Suppressor macrophage treated with lipopolysaccharide for 4 hours (primary cell): ENCODE measurements at places on chromosomes 6 and 20.

DNA sequence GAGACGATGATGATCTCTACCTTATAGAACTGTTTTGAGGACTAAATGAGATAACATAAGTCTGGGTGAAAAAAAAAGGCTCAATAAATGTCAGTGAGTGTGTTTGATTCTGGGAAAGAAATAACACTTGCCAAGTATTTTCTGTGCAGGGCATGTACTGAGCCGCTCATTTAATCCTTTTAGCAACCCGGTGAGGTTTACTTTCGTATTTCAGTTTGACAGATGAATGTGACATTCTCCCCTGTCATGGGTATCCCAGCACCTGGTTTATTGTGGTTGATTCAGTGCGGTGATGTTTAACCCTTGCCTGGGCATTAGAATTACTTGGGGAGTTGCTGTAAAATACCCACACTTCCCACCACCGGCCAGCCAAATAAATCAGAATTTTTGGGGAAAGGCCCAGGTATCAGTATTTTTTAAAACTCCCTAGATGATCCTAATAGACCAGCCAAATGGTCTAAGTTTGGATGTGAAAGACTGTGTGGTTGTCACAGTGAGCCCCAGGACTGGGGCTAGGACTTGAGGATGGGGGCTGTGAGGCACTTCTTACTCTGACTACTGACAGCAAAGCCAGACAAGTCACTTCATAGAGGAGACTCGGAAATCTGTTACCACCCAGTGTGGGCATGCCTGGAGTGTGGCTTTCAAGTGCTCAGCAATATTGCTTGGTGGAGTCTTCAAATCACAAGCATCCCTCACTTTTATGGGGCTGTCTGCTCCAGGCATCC, 100.2 kb upstream of the KCNG1 start:
- no peak for DNase-seq

DNA sequence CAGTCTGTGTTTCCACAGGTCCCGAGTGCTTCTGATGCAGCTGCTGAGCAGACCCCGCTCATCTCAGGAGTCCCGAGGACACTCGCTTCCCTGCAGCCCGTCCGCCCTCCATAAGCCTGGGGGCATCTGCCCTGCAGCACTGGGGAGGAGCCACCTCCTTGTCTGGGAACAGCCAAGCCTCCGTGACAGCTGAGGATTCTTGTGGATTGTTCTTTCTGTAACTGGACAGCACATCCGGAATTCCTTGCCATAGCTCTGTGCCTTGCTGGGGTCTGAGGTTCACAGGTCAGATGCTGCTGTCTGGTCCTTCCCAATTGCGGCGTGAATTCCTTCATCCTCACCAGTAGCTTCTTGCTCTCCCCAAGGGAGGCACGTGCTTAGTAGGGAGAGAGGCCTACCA, 38.4 kb upstream of the FNDC1 start:
- DNase-seq = no peak

- no peak for DNase-seq
Measured at GRCh38 chr6:52551483-52552277, 25.2 kb downstream of the TRAM2 start.

DNA sequence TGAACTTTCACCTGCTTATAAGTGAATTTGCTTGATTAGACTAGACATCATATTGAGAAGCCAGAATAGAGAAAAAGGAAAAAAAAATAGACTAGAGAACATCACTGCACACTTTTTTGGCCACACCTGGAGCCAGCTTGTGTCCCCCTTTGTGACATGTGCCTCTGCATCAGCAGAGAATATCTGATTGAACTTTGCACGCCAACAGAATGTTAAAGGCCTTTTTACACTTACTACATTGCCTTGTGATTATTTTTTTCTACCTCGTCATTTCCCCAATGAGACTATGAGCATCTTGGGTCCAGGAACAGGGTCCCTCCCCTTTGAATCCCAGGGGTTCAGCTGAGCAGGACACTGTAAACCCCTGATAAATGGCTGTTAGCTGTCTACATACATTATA, 17.2 kb upstream of the ZNF133 start:
- DNase-seq = no peak

DNA sequence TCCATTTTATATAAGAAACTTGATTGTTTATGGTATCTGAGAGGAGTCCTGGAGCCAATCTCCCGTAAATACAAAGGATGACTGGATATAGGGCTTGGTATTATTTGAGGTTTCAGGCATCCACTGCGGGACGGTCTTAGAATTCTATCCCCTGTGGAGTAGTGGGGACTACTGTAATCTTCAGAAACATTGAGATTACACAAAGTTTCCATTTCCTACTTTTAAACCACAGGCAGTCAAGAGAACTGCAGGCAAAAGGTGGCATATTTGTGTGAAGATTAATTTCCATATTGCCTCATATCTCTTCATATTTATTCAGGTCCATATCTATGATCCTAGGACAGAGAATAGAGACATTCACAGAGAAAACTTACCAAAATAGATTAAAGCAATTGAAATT, 586.2 kb downstream of the PHF3 start:
- no peak for DNase-seq

DNA sequence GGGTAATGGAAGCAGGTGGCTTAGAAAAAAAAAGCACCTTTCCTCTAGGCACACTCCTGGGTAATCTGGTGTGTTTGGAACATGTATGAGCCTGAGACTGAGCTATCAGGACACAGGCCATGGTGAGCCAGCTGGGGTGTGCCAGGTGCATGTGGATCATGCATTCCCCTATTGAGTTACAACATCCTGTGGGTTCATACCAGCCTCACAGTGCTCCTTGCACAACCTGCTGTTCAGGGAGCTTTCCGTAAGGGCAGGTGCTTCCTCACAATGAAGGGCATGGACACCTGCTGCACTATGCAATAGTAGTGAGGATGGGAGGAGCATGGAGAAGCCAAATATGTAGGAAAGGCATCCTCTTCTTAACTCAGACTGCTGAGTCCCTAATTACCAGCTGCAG, 197.2 kb upstream of the SUPT3H start:
- DNase-seq = no peak

DNA sequence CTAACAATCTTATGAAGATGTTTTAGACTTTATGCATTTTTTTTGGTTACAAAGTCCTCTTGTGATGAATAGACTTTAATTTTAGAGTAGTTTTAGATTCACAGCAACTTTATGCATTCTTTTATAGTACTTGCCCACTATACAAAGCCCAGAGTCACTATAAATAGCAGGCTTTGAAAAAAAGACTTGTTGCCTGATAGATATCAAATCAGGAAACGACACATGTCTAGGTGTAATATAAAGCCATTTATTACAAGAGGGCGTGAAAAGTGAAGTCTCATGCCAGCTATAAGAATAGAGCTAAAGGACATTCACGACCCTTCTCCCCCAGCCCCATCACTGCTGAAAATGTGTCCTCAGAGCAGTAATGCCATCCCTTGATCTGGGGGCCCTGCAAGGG, 78.0 kb upstream of the MRPS10 start:
- no peak for DNase-seq

- peak; percentile 25 for DNase-seq
Measured at GRCh38 chr20:34074101-34074760, 37.8 kb downstream of the EIF2S2 start.

DNA sequence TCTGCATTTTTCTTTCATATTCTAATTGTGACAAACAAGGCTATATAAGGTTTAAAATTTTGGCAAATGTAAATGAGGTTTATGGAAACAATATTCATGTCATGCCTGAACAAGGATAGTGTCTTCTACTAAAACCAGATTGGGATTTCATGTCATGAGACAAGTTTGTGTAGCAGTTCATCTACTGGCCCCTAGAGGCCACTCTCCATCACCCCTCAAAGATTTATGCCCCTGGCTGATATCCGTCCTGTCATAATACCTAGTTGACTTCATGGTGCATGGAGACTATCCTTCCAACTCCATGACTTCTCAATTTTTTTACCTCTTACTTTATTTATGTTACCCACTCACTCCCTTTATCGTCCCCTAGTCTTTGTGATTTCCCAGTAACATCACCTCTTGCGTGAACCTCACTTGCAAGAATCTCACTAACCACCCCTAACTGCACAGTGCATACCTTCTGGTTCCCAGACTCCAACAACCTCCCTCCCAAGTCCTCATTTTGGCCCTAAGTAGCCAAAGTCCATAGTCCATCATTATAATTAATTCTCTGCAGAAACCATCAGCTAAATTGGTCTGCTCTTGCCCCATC, 179.8 kb downstream of the TASP1 start:
- peak; percentile 44 for DNase-seq

DNA sequence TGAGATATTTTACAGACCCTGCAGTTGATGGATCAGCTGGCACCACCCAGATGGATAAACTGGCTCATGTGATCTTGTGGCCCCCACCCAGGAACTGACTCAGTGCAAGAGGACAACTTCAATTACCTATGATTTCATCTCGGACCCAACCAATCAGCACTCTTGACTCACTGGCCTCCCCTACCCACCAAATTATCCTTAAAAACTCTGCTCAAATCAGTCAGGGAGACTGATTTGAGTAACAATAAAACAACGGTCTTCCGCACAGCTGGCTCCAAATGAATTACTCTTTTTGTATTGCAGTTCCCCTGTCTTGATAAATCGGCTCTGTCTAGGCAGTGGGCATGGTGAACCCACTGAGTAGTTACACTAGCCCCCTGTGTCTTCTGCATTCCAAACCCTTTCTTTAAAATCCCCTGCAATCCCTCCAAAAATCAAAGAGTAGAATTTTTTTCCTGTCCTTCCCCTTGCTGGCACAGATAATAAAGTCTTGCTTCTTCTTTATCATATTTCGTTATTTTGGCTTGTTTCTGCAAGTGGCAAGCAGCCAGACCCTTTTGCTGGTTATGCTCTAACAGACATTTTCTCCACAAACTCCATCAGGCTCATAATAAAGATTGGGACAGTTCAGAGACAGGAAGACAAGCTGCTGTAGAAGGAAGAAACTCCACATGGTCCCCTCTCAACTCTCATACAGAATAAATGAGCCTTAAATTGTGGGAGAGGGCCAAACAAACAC, 48.3 kb downstream of the OR2B6 start:
- DNase-seq = no peak

DNA sequence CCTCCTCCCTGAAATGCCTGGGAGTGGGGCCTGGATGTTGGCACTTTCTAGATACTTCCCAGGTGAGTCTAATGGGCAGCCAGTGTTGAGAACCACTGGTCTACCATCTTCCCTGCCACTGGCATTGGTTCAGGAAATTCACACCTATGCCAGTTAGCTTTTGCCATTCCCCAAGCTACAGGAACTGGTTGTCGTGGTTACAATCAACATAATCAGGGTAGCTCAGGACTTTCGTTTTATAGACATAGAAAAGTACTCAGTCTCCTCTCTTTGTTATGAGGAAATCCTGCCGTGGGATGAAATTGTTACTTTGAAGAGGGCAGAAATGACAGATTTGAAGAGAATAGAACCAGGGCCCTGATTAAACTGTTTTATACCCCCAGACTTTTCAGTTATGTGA, 127.9 kb upstream of the FOXO3 start:
- DNase-seq = no peak

DNA sequence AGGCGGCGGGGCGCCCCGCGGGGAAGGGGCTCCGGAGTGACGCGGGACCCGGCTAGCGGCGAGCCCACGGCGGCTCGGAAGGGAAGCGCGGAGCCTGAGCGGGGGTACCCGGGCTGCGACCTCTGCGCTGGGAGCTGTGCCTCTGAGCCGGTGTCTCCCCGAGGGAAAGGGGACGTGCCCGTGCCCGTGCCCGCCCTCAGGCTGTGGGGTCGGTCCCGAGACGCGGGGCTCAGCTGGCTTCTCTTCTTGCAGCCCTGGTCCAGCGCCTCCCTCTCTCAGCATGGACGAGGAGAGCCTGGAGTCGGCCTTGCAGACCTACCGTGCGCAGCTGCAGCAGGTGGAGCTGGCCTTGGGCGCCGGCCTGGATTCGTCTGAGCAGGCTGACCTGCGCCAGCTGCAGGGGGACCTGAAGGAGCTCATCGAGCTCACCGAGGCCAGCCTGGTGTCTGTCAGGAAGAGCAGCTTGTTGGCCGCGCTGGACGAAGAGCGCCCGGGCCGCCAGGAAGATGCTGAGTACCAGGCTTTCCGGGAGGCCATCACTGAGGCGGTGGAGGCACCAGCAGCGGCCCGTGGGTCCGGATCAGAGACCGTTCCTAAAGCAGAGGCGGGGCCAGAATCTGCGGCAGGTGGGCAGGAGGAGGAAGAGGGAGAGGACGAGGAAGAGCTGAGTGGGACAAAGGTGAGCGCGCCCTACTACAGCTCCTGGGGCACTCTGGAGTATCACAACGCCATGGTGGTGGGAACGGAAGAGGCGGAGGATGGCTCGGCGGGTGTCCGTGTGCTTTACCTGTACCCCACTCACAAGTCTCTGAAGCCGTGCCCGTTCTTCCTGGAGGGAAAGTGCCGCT, 686 bp downstream of the ZGPAT start:
- no peak for DNase-seq

- DNase-seq = no peak
Measured at GRCh38 chr20:15378151-15378550, 1040.7 kb upstream of the FLRT3 start.

- DNase-seq = no peak
Measured at GRCh38 chr6:33384581-33385020, 7.0 kb upstream of the KIFC1 start.

- no peak for DNase-seq
Measured at GRCh38 chr6:167793421-167793820, 33.3 kb upstream of the AFDN start.

DNA sequence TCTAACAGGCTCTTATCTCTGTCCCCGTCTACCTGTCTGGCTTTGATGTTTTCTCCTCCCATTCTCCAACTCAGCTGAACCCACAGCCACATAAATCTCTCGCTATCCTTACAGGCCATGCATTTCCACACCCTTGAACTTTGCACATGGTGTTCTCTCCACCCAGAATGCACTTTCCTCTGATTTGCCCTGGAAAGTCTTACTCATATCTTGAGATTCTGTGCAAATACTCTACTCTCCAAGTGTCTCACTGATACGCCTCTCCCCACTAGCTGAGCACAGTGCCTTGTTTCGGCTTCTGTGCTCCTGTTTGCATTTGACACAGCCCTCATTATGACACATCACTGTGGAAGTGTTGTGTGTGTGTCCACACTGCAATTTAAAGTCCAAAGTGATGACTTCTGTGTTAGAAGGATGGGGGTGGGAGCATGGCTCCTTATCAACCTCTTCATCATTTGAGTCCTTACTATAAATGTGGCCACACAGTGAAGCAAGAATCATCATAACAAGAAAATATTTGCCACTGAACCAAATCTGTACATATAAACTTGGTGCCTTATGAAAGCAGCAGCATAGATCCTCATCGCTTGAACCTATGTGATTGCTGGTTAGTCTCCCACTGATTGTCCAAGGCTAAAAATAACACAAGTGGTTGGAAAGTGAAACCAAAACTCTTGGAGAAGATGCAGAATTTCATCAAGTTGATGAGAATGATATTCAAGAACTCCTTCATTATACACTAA, 5.5 kb upstream of the PRELID3B start:
- peak; percentile 21 for DNase-seq
